ENCODE measurements at places on chromosomes 6 and 20.
A peak's percentile ranks its signal among the peaks of the same experiment; 100 is the strongest.

DNA sequence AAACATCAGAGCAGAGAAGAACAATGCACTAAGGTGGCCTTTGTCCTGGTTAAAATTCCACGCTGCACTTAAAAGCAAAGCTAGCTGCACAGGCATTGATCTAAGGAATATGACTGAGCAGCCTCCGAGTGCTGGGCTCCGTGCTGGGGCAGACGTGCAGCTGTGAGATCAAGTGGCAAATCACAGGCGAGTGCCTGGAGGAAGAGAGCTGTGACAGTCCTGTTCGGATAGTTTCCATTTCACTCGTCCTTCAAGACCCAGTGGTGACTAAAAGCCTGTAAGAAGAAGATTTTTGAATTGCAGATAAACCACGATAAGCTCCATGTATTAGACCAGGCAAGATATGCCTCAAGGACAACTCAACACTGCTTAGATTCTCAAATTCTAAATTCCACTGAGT is 247.9 kb downstream of the ANKRD60 start:
- ATAC-seq = no peak

- ATAC-seq = no peak
These were observed 125.0 kb upstream of the RPS6KA2 start for GRCh38 chr6:166752097-166752496.

- no peak for ATAC-seq
These were observed 937 bp downstream of the SPACA1 start for GRCh38 chr6:88048578-88048977.

GRCh38 chr20:54557806-54558590 is 82.6 kb downstream of the DOK5 start:
- ATAC-seq = no peak

DNA sequence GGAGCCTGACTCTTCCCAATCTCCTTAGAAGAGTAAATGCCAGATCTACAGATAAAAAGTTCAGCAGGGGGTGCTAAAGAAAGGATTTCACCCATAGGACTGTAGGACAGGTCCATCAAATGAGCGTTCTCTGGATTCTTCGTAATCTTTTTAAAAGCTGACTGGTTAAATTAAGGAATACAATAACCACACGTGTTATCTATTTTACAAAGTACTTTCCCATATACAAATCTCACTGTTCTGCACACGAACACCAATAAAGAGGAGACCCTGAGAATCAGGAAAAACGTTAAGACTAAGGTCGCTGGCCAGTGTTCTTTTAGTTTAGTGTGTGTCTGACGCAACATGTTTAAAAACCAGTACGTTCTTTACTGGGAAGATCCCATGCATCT is 542 bp downstream of the TUBE1 start:
- peak; percentile 34 for ATAC-seq

DNA sequence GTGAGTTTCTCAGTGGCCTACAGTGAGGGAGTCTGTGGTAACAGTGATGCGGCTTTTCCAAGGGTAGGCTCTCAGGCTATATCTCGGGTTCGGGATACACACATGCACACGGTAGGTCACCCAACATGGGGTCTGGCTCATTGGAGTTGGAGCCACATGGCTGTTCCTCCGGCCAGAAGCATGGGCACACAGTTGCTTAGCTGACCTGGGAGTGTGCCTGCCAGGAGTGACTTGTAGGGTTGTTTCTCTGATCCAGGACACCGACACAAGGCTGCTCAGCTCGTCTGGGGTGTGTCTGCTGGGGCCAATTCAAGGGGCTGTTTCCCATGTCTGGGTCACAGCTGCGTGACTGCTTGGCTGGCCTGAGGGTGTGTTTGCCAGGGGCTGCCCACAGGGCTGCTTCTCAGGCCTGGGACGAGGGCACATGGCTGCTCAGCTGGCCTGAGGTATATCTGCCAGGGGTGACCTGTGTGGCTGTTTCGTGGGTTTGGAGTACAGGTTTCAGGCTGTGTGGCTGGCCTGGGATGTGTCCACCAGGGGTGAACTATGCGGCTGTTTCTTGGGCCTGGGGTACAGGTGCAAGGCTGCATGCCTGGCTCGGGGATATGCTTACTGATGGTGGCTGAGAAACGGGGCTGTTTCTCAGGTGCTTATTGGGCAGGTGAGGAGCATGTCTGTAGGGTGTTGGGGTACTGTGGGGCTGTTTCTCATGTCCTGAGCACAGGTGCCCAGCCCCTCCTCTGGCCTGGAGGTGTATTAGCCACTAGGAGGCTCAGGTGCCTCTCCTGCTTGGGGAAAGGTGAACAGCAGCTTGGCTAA is 15.2 kb downstream of the KIF25 start:
- ATAC-seq = no peak

DNA sequence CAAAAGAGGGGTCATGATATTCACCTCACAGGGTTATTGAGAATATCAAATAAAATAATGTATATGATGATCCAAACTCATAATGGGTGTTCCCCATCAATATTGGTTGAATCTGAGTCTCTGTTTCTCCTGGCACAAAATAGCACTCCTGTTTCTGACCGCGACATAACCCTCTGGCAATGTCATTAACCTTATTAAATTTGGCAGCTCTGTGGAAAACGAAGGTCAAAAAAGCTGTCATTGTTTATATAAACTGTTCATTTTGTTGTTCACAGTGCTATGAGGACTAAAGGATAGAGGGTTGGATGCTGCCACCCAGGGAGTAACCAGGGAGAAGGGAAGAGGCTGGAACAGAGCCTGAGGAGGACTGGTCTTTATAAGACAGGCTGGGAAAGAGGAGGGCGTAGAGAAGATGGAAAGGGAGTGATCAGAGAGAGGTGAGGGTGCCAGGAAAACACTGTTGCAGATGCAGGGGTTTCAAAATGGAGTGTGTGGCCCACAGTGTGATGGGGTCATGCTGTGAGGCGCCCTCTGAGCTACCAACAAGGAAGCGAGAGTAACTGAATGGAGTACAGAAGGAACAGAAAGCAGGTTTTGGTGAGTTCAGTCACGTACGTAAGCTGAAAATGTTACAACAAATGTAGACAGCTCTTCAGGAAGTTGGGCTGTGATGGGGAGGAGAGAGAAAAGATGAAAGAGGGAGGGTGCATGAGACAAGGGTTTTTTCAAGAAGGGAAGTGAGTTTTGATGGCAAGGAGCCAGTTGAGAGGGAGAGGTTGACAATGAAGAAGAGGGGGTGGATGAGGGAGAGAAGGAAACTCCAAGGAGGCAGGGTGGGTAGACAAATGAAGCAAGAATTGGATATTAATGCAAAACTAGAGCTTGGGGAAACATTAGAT is 251.6 kb upstream of the TAB2 start:
- peak; percentile 34 for ATAC-seq

GRCh38 chr6:36834576-36835341 is 4.5 kb downstream of the CPNE5 start:
- no peak for ATAC-seq

DNA sequence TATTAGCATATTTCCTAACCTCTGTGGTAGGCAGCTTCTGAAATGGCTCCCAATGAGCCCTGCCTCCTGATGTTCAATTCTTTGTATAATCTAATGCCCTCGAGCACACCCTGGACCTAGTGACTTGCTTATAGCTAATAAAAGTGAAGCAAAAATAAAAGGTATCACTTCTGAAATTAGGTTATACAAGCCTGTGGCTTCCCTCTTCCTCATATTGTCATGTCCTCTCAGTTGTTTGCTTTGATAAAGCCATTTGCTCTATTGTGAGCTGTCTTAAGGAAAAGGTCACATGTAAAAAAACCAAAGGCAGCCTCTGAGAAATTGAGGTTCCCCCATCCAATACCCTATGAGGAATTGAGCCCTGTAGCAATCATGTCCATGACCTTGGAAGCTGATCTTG is 442.1 kb upstream of the ADGRB3 start:
- no peak for ATAC-seq

DNA sequence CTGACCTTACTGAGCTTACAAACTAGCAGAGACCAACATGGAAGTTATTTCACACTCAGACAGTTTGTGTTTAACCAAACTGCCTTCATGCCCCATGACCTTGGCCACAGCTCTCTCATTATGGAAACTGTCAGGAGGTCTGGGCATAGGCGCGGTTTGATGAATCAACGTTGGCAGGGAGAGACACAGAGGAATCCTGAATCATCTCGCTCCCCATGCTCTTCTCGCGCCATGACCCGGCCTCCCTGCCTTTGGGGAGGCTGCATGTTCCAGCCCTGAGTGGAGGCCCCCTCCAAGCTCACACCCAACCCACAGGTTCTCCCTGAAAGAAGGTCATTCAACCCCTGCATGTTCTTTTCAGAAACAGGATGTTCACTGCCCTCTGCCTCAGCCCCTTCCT is 15.9 kb upstream of the GDAP1L1 start:
- ATAC-seq = no peak

- ATAC-seq = peak; percentile 76
These were observed 67.4 kb downstream of the MOXD1 start for GRCh38 chr6:132333639-132334520.

DNA sequence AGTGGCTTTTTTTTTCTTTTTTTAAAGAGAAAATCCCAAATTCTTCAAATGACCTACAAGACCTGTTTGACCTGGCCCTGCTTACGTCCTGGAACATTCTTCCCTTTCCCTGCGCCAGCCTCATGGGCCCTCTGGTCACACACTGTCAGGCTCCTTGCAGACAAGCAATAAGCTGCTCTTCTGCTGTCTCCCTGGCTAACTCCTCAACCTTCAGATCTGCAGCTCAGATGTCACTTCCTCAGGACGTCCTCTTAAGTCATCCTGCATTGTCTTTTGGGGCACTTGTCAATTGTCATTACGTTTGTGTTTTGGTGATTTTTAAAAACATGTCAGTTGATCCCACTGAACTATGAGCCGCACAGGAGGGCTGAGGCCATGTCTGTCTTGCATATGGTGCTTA is 28.9 kb upstream of the SLC35D3 start:
- no peak for ATAC-seq

GRCh38 chr20:62548471-62548870 is 72.7 kb upstream of the GATA5 start:
- no peak for ATAC-seq

- ATAC-seq = no peak
These were observed 499.0 kb upstream of the RNF217 start for GRCh38 chr6:124463271-124463670.

- ATAC-seq = no peak
These were observed 63.3 kb downstream of the DAAM2 start for GRCh38 chr6:39855356-39855995.

- no peak for ATAC-seq
These were observed 9.6 kb upstream of the CST3 start for GRCh38 chr20:23647346-23647745.

DNA sequence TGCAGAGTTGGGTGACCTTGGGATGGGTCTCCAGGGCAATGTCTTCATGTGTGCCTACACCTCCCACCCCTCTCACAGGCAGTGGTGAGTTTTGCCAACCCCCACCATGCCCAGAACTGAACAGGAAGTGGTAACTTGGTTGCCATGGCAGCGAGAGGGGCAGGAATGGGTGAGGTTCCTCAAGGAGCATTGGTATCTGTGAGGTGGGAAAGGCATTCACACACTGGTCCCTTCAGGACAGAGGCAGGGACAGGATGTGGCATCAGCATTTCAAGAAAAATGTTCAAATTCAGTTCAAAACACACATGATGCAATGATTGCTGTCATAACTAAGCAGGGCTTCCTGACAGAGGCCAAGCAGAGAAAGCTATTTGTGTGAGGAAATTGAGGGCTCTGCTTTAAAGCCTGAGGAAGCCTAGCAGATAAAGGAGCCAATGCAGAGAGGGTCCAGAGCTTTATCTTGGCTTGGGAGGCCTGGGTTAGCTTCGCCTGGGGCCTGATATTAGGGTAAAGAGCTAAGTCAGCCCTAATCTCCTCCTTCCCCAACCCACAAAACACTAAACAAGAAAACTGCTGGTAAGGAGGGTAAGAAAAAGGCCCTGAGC is 551 bp downstream of the TREML2 start:
- peak; percentile 36 for ATAC-seq

DNA sequence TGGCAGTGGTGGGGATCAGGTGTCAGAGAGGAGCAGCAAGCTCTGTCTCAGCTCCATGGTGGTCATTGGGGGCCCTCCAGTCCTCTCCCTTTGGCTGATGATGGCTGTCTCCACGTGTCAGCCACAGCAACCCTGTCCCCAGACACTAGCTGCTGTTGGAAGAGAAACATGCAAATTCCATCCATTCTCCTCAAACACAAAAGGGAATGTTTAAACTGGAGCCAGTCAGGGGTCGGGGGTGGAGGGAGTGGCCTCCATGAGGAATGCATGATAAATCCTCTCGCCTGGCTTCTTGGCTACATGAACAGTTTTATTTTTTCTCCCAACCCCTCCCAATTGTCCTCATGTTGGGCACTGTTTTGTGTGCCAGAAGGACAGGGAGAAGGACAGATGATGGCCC is 86.4 kb downstream of the EDN3 start:
- ATAC-seq = no peak
